ENCODE measurements at places on chromosomes 1 and 21. TPM values are rescaled to one million over a fixed set of nuclear protein-coding genes. Genes with fewer than 3 reads are reported as not detected.

Gene FAM72D
- total RNA-seq, result 23.9 TPM

Gene SAMSN1
- not detected for total RNA-seq

Gene HES4
- 35.7 TPM for total RNA-seq

Gene SYPL2
- total RNA-seq, result not detected

Gene PTGER3
- total RNA-seq, result under 0.01 TPM

Gene AKIRIN1
- 130 TPM for total RNA-seq

Gene TMEM82
- total RNA-seq, result not detected

Gene OR2T5
- total RNA-seq, result not detected

Gene CDCA8
- total RNA-seq, result 49.3 TPM

Gene WDR64
- not detected for total RNA-seq

Gene KPNA6
- total RNA-seq, result 58.5 TPM

Gene FCRL5
- not detected for total RNA-seq

All from neural progenitor cell (in vitro differentiated cells).